ENCODE measurements at places on chromosomes 16 and 17.

DNA sequence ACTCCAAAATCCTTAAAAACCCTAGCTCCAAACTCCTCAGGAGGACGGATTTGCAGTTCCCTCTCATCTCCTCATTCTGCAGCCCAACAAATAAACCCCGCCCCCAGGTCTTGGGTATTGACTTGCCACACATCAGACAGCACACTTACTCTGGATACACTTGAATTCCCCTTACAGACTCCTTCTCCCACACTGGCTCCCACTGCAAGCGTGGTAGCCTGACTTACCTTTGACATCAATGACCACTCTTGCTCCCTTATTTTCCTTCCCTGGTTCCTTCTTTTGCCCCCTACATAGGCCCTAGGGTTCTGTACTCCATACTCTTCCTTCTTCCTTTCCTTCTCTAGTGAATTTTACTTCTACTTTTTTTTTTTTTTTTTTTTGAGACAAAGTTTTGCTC, 7.5 kb downstream of the RFFL start:
- no peak for DNase-seq

GRCh38 chr17:82826211-82826610, 13.6 kb downstream of the ZNF750 start:
- no peak for DNase-seq

- no peak for DNase-seq
Observed at GRCh38 chr17:68456339-68457167, 743 bp downstream of the WIPI1 start.

GRCh38 chr16:86886651-86887050, 308.3 kb downstream of the FOXL1 start:
- DNase-seq, result no peak

DNA sequence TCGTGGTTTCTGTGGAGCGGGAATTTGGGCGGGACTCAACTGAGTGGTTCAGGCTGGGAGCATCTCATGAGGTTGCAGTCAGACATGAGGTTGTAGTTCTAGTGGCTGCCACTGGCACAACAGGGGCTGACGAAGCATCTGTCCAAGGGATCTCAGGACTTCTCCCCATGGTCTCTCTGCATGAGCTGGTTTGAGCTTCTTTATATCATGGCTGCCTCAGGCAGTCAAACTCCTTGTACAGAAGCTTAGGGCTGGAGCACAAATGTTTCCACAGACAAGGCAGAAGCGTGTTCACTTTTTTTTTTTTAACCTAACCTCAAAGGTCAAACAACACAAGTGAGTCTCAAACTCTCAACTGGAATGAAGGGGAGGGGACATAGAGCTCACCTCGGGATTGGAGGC, 243.3 kb downstream of the MSI2 start:
- no peak for DNase-seq
